ENCODE measurements at places on chromosomes 1 and 21.

GRCh38 chr1:114315631-114316030 lies 162.0 kb upstream of the SYT6 start:
- DNase-seq: no peak

DNA sequence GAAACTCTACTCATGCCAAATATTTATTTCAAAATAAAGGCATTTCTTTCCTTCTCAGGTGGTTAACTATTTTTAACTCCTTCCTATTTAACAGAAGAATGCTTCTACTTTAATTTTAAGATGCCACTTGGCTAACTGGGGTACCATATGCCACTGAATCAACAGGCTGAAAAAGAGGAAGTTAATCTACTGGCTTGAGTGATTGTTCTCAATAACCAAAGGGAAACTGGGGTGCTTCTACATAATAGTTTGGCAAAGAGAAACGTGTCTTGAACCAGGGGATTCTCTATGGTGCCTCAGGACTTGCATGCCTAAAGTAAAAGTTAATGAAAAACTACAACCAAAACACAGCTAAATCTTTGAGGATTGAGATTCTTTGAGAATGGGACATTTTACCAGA lies 142.6 kb downstream of the DENND1B start:
- no peak for DNase-seq

- no peak for DNase-seq
Observed at GRCh38 chr1:30413111-30413440, 310.3 kb downstream of the MATN1 start.

DNA sequence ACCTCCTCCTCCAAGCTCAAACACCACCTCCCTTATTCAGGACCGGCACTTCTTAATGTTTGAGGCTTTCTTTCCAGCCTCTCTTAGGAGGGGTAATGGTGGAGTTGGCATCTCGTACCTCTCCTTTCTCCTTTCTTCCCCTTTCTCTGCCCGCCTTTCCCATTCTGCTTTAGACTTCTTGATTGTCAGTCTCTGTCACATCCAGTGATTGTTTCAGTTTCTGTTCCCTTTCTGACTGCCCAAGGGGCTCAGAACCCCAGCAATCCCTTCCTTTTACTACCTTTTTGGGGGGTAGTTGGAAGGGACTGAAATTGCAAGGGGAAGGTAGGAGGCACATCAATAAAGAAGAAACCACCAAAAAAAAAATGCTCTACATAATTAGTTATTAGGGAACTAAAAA lies 5.6 kb downstream of the ELK4 start:
- no peak for DNase-seq

GRCh38 chr1:195047772-195048171 lies 1560.5 kb downstream of the KCNT2 start:
- DNase-seq: no peak

DNA sequence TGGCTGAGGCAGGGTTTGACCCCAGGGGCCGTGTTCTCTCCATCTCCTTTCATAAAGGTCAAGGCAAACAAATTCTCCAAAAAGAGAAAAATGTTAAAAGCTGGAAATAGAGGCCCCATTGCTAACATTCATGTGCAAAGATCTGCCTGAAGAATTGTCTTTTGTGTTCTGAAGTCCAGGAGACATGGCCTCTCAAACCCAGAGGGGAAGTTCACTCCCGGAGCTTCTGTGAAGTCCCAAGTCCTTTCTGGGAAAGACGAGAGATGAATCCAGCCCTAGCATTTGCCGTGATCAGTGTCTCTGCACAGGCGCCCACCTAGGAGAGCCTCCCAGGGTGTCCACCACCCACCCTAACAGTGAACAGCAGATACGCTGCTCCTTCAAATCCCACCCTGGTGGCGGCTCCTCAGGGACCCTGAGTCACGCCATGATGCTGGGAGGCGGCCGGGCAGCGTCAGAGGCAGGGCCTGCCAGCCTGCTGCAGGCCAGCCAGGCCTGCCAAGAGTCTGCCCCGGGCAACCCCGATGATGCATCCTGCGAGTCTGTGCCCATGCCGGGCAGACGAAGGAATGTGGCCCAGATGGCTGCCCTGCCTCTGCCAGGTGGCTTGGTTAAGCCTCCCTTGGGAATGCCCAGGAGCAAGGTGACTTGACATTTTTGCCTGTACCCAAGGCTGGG lies 5.2 kb upstream of the C2CD2 start:
- no peak for DNase-seq

- DNase-seq: peak; percentile 88
Observed at GRCh38 chr1:179141592-179142251, 59.9 kb downstream of the TOR3A start.

GRCh38 chr1:150575518-150576366 lies 3.7 kb downstream of the MCL1 start:
- peak; percentile 23 for DNase-seq

- no peak for DNase-seq
Observed at GRCh38 chr21:43267391-43268085, 98.7 kb downstream of the CRYAA start.

GRCh38 chr1:113396585-113396984 lies 6.3 kb downstream of the MAGI3 start:
- DNase-seq: peak; percentile 78

DNA sequence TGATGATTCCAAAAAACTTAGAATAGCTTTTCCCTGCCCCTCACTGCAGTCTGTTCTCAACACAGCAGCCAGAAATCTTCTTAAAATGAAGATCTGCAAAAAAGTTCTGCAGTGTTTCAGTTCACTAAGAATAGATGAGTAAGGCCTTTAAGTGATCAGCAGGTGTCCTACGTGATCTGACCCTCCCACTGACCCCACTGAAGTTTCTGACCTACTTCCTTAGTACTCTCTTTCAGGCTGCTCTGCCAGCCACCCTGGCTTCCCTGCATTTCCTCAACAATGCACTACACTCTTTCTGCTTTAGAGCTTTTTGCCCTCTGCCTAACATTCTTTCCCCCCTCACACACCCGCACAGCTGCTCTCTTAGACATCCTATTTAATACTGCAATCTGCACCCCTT lies 182.5 kb downstream of the AKT3 start:
- no peak for DNase-seq

DNA sequence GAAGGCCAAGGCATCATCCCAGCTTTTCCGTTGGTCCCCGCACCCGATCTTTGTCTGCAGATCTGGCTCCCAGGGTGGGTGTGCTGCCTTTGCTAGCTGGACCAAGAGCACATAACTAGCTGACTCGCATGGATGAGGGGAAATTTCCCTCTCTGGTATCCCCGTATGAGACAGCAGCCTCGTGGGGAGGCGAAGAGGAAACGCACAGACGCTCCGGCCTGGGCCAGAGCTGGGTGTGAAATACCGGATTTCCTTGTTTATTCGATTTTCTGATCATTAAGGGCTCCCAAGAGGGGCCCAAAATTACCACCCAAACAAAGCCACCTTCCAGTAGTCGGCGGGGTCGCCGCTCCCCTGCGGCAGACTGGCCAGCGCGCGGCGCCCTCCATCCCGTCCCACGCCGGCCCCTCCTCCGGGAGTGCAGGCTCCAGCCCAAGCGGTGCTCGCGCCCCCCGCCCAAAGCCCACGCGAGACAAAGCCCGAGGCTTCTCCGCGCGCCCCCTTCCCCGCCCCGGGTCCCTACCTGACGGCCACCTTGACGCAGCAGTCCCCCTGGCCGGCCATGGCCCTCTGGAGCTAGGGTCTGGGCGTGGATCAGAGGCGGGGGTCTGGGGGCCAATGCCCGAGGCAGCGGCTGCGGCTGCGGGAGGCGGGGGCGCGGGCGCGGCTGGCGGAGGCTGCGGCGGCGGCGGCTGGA lies 546 bp downstream of the KIF21B start:
- no peak for DNase-seq

GRCh38 chr1:226541231-226541630 lies 7.3 kb upstream of the STUM start:
- DNase-seq: no peak

DNA sequence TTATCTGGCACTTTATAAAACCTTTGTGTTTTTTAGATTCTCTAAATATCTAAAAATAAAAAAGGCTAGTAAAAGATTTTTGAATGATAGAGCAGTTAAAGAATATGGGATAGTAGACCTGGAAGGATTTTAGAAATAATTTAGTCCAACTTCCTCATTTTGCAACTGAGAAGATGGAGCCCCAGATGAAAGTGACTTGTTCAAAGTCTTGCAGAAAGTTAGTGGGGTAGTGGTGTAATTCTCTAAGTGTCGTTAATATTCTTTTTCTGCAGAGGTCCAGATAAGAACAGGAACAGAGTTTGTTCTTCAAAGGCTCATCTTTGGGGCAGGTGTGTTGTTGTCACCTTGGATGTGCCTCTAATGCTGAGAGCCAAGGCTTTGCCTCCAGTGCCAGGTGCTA lies 159.5 kb downstream of the DISC1 start:
- DNase-seq: no peak

- DNase-seq: no peak
Observed at GRCh38 chr1:67436511-67437055, 6.4 kb upstream of the SERBP1 start.

- no peak for DNase-seq
Observed at GRCh38 chr1:22872981-22873664, 99.5 kb downstream of the LACTBL1 start.

DNA sequence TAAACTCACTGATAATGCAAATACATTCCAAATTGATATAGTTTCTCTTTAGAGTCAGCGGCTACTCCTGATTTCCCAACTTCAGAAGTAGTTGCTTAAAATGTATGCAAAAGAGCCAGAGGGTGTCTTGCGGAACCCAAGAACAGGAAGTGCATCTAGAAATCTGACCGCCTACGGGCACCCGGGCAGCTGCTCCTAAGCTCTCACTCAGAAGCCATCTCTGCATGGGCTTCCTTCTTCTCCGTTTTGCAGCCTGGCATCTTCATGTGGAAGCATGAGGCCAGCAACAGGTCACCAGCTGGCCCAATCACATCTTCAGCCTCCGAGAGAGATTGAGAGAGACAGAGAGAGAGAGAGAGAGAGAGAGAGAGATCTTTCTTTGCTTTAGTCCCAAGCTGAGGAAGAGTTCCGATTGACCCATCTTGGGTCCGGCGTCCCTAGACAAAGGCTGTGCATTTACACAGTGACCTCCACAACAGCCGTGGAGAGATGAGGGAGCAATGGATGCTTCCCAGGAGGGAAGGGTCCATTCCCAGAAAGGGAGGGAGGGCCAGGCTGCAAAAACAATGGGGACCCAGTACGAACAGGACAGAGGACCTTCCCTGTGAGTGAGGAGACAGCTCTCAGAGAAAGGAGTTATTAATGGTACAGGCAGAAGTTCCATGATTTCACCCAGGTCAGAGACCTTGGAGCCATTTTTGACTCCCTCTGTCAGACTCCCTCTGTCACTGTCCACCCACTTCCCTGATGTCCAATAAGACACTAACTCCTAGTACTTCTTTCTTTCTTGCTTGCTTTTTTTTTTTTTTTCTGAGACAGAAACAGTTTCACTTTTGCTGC lies 28.2 kb upstream of the SLC30A1 start:
- DNase-seq: no peak

- peak; percentile 90 for DNase-seq
Observed at GRCh38 chr1:21317035-21317689, 26.9 kb upstream of the ECE1 start.

- DNase-seq: no peak
Observed at GRCh38 chr1:37051346-37051745, 17.0 kb upstream of the GRIK3 start.

GRCh38 chr1:230866171-230867070 lies 1.9 kb downstream of the C1orf198 start:
- no peak for DNase-seq

DNA sequence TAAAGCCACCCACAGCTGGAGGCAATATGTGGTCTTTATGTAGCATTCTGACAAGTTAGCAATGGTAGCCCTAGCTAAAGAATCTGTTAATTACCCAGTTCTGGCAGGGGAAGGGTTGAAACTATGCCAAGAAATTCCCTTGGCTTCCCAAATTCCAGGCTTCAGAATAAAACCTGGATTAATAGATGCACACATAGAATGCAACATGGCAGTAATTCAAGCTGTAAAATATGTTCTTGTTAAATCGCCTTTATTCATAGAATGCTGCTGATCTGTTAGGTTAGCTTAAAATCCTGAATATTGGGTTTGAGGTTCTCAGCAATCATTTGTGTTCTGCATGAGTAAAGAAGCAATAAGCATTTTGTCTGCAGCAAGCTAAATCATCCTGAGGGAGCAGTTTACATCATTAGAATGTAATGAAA lies 80.1 kb downstream of the ZNF326 start:
- DNase-seq: no peak

GRCh38 chr21:40901691-40902090 lies 54.7 kb upstream of the DSCAM start:
- DNase-seq: no peak

GRCh38 chr1:41328780-41329640 lies 32.2 kb upstream of the FOXO6 start:
- no peak for DNase-seq

GRCh38 chr1:83761167-83762038 lies 237.5 kb downstream of the TTLL7 start:
- no peak for DNase-seq

DNA sequence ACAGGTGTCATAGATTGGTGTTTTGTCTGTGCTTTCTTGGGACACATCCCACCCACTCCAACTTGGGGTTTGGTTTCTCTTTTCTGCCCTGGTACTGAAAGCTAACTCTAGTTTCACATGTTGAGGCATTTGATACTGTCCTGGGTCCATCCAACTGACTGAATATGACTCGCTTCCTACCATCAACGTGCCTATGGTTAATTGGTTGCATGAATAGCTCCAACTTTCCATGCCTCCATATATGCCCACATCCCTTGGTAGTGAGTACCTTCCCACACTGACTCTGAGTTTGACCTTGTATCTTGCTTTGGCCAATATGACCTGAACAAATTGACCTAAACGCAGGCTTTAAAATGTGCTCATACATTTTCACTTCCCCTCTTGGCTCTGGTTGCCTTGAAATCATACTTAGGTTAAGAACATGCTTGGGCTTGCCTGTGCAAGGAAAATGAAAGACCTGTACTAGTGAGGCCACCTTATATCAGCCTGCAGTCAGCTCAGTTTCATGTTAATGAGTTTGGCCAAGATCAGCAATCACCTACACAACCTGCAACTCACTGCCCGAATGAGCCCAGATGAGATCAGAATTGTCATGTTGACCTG lies 81.0 kb upstream of the KCNK2 start:
- no peak for DNase-seq

- no peak for DNase-seq
Observed at GRCh38 chr1:203289281-203289981, 15.9 kb upstream of the BTG2 start.

GRCh38 chr1:3360646-3361257 lies 93.7 kb upstream of the ARHGEF16 start:
- no peak for DNase-seq

DNA sequence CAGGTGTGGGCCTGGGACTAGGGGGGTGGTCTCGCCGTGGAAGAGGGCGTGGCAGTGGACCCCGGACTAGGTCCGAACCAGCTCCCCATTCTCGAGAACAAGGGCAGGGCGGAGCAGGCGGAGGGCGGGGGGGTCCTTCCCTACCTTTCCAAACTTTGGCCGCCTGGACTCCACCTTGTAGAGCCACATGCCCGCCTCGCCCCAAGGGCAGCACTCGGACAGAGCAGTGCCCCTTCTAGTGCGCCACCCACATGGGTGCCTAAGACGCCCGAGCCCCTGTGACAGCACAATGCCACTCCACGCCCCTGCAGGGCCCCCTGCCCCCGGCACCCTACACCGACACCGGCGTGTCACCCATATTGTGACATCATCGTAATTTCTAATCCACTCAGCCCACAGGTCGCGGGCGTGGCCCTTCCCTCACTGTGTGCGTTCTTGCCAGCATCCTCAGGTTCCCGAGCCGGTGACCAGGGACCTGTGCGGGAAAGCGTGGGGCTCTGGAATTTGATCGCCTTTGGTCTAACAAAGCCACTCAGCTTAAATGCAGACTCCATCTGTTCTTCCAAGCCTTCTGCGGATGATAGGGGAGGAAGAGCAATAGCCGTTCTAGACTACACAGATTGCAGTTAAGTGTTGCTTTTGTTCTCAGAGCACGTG lies 553 bp upstream of the STMN1 start:
- no peak for DNase-seq
